ENCODE measurements at places on chromosomes 2 and 18. TPM values are rescaled to one million over a fixed set of nuclear protein-coding genes. Genes with fewer than 3 reads are reported as not detected.

CGREF1 gene
- not detected for total RNA-seq

FHOD3 gene
- total RNA-seq: 4.7 TPM

- no peak overlapping the region for H3K4me3 ChIP-seq
- no peaks in the 10 kb centered on the region for H3K27me3 ChIP-seq
- DNase-seq: no peak
- H3K4me1 ChIP-seq: no peaks in the 10 kb centered on the region
Measured at GRCh38 chr18:28890791-28891190, 713.9 kb upstream of the CDH2 start.

GRCh38 chr2:75405000-75405399 is 155.7 kb downstream of the EVA1A start:
- no peak overlapping the region for H3K4me3 ChIP-seq
- no peaks in the 10 kb centered on the region for H3K4me1 ChIP-seq
- DNase-seq: no peak
- H3K27me3 ChIP-seq: no peaks in the 10 kb centered on the region
- no peak overlapping the region for H3K27ac ChIP-seq

GRCh38 chr2:204152616-204153015 is 216.1 kb downstream of the ICOS start:
- H3K4me3 ChIP-seq: no peak overlapping the region
- H3K27me3 ChIP-seq: no peaks in the 10 kb centered on the region
- H3K36me3 ChIP-seq: no peaks in the 10 kb centered on the region
- H3K4me1 ChIP-seq: no peaks in the 10 kb centered on the region
- H3K27ac ChIP-seq: peak overlapping the region; percentile 22

GRCh38 chr18:10400534-10401307 is 53.7 kb upstream of the APCDD1 start:
- no peaks in the 10 kb centered on the region for H3K36me3 ChIP-seq
- no peak overlapping the region for H3K4me3 ChIP-seq
- peaks cover 6% of the 10 kb centered on the region for H3K4me1 ChIP-seq
- H3K27ac ChIP-seq: no peak overlapping the region

DNA sequence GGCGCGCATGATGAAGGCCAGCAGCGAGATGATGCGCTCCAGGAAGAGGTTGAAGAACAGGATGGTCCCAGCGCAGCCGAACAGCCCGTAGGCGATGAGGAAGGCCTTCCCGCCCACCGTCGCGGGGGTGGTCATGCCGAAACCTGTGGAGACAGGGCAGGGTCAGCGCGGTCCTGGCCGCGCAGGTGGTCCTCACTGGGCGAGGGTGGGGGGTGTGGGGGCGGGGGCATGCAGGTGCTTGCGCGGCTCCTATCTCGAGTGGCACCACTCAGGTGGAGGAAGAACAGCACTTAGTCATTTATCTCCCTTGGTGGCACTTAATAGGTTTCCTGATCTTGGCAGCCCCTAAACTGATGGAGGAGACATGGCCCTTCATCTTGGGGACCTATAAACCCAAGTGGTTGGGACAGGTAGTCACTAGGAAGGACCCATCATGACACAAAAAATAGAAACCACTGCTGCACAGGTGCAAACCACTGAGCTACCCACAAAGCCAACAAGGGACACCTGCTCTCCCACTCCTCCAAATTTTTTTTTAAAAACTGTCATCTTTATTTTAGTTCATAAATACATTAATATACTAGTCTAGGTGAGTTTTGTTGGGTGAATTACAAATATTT is 118.8 kb downstream of the MSH2 start:
- peaks cover 18% of the 10 kb centered on the region for H3K4me1 ChIP-seq
- H3K36me3 ChIP-seq: no peaks in the 10 kb centered on the region
- DNase-seq: no peak
- peak overlapping the region; percentile 38 for H3K4me3 ChIP-seq
- H3K27me3 ChIP-seq: no peaks in the 10 kb centered on the region

- H3K36me3 ChIP-seq: peaks cover 35% of the 10 kb centered on the region
- no peaks in the 10 kb centered on the region for H3K27me3 ChIP-seq
- peak overlapping the region; percentile 52 for H3K4me3 ChIP-seq
Measured at GRCh38 chr2:218405086-218405745, 5.5 kb downstream of the CTDSP1 start.

DNA sequence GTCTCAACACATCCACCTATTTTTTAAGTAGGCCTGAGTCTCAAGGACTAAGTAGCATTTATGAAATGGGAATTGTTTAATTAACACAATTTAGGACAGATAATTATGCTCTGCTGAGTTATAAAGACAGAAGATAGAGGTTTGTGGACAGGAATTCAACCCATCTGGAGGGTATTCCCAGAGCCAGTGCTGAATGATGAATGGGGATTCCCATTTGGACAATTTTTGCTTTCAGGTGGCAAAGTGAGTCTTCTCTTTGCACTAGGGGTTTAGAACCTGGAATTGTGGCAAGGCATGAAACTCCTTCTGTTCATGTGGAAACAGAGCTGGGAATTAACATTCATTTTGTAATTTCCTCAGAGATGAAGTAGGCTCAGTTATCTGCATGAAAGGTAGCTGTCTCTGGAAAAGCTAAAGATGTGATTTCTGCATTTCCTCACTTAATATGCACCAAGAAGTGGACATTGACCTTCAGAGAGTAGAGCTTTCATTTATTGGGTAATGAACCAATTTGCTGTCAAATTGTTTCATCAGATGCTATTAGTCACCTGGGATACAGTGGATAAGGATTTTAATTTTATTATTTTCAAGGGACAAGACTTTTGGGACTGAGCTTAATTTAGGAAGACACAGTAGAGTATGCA is 212.1 kb upstream of the NRXN1 start:
- H3K4me1 ChIP-seq: no peaks in the 10 kb centered on the region
- no peak overlapping the region for H3K27ac ChIP-seq
- H3K27me3 ChIP-seq: no peaks in the 10 kb centered on the region
- DNase-seq: no peak
- no peaks in the 10 kb centered on the region for H3K36me3 ChIP-seq

All from stomach (tissue), 19 donors.